Glutamatergic neuron (in vitro differentiated cells): ENCODE measurements at places on chromosomes 6 and 20. TPM values are rescaled to one million over a fixed set of nuclear protein-coding genes. Genes with fewer than 3 reads are reported as not detected.

GRCh38 chr20:44033873-44034272 lies 119.2 kb downstream of the TOX2 start:
- peaks cover 18% of the 10 kb centered on the region for H3K36me3 ChIP-seq
- H3K27me3 ChIP-seq, result peaks cover 28% of the 10 kb centered on the region
- H3K4me1 ChIP-seq, result peaks cover 33% of the 10 kb centered on the region
- no peak for DNase-seq

DNA sequence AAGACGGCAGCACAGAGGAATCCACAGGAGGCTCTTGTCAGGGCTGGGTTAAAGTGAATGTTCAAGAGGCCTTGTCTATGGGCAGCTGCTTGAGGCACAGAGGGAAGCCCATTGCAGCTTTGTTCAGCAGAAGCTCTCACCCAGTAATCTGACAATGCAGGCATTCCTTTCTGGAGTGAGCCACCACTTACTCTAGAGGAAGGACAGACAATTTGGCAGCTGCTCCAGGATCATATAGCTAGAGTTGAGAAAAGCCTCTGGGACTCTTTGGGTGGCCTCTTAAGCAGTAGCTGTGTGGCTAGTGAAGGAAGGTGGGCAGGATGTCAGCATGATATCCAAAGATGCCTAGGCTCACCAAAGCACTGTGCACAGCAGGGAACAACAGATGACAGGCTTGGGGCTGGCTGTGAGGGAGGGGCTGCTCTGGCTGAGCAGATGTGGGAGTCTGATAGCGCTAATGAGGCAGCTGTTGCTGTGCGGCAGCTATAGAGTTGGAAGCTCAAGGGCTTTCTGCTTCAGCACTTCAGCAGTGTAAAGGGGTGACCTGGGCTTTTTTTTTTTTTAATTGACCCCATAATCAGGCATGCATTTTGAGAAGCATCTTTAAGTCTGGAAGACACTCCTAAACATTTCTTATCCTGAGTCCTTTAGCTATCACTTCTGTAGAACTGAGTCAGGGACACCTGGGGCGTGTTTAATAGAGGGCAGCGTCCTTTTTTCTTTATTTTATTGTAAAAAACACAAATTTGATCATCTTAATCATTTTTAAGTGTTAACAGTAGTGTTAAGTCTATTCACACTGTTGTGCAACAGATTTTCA lies 27.2 kb downstream of the CMTR1 start:
- H3K27me3 ChIP-seq, result peaks cover 8% of the 10 kb centered on the region
- H3K27ac ChIP-seq, result peak overlapping the region; percentile 97
- H3K36me3 ChIP-seq, result peaks cover 4% of the 10 kb centered on the region
- H3K4me3 ChIP-seq, result peak overlapping the region; percentile 57
- H3K4me1 ChIP-seq, result peaks cover 57% of the 10 kb centered on the region
- peak; percentile 71 for DNase-seq

GRCh38 chr6:108176281-108177089 lies 10.7 kb downstream of the NR2E1 start:
- H3K27me3 ChIP-seq, result peaks cover 33% of the 10 kb centered on the region
- DNase-seq, result no peak
- H3K36me3 ChIP-seq, result no peaks in the 10 kb centered on the region
- peak overlapping the region; percentile 76 for H3K4me3 ChIP-seq

DNA sequence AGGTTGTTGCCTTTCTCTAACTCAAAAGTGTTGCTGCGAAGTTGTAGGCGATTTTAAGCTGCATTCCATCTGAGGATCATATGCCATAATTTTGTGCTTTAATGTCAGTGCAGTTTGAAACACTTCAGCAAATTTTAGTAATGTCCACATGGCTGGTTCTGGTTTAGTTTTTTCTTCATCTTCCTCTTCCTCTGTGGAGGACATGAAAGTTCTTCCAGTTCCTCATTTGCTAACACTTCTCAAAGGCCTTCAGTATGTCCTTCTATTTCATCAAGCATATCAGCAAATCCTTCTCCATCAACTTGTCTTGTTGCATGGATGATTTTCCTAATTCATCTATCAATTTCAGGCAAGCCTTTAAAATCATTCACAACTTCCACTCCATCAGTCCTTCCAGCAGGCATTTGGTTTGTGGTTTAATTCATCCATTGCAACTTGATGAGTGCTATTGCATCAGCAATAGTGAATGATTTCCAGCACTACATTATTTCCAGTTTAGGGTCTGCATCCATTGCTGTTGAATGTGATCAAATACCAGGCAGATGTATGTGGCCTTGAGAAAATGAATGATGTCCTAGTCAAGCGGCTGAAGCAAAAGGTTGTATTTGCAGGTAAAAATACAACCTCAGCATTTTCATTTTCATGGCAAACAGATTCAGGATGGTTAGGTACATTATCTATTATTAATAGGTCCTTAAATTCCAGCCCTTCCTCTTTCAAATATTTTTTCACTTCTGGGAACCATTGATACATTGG lies 20.2 kb downstream of the SHLD1 start:
- H3K27ac ChIP-seq, result no peak overlapping the region
- no peaks in the 10 kb centered on the region for H3K27me3 ChIP-seq
- H3K4me3 ChIP-seq, result no peak overlapping the region

DNA sequence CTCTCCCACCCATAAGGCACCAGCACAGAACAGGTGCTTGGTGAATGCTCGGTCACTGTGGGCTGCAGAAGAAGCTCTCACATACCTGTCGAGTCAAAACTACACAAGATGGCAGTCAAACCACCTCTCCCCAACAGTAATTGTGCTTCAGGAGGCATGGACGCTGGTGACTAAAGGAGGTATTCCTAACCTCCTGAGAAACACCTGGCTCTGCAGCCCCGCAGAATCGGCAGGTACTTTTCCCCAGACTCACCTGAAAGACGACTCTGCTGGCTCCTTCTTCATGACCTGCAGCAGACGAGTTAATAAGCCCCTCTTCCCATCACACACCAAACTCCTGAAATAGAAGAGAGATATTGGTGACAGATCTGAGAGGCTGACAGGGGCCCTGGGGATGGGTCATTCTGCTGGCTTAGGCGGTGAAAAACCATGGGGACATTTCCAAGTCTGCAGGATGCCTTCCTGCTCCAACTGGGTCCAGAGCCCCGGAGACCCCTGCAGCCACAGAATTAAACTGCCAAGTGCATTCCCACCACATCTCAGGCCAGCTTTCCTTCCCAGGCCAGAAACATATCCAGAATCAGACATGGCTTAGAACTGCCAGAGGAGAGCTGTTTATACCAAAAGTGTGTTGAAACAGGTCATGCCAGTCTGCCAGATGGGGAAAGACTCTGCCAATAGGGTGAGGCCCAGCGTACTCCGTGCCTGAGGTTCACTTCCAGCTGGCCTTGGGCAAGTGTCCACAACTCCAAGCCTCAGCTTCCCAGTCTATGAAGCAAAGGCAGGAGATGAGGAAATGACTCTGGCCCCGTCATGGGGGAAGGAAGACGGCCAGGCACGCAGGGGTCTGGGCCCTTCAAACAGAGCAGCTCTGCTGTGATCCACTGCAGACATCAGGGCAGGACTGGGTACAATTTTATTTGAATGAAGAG lies 53.0 kb downstream of the MYH7B start:
- peaks cover 9% of the 10 kb centered on the region for H3K27me3 ChIP-seq
- no peak overlapping the region for H3K4me3 ChIP-seq
- no peak overlapping the region for H3K27ac ChIP-seq
- H3K36me3 ChIP-seq, result no peaks in the 10 kb centered on the region
- peaks cover 1% of the 10 kb centered on the region for H3K4me1 ChIP-seq
- DNase-seq, result no peak

- H3K27me3 ChIP-seq, result peaks cover 4% of the 10 kb centered on the region
- H3K27ac ChIP-seq, result no peak overlapping the region
- no peaks in the 10 kb centered on the region for H3K36me3 ChIP-seq
- peaks cover 17% of the 10 kb centered on the region for H3K4me1 ChIP-seq
These were observed 13.5 kb downstream of the NINL start for GRCh38 chr20:25571817-25572216.

- DNase-seq, result no peak
- no peak overlapping the region for H3K27ac ChIP-seq
- H3K4me3 ChIP-seq, result no peak overlapping the region
- H3K4me1 ChIP-seq, result peaks cover 7% of the 10 kb centered on the region
- H3K36me3 ChIP-seq, result no peaks in the 10 kb centered on the region
- H3K27me3 ChIP-seq, result peaks cover 5% of the 10 kb centered on the region
These were observed 40.0 kb upstream of the TAF8 start for GRCh38 chr6:42010185-42010891.

GRCh38 chr6:37308069-37308815 lies 45.5 kb upstream of the RNF8 start:
- no peaks in the 10 kb centered on the region for H3K36me3 ChIP-seq
- no peak overlapping the region for H3K4me3 ChIP-seq
- H3K4me1 ChIP-seq, result peaks cover 12% of the 10 kb centered on the region
- no peak for DNase-seq

The C20orf204 gene
- 3.9 TPM for total RNA-seq

The RFX6 gene
- total RNA-seq, result not detected

The LRFN2 gene
- 0.56 TPM for total RNA-seq
